ENCODE measurements at places on chromosomes 13 and 19.

- DNase-seq: no peak
Measured at GRCh38 chr13:80465321-80465720, 124.4 kb upstream of the SPRY2 start.

GRCh38 chr19:50877338-50877737, 4.1 kb downstream of the KLK2 start:
- DNase-seq: no peak

DNA sequence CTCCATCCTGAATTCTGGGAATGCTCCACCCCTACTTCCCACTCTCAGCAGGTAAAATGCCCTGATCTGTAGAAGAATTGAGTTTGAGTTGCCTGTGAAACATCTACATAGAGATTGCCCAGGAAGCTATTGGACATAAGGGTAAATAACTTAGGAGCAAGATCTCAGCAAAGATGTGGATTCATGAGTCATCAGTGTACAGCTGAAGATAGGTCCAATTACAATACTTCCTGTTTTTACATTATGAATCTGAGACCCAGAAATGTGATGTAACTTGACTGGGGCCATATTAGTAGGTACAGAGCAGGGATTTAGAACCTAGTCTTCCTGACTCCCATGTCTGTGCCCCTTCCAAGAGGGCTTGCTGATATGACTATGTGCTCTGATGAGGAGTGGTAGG, 79.4 kb upstream of the FNDC3A start:
- peak; percentile 48 for DNase-seq

GRCh38 chr19:1794424-1795172, 17.5 kb downstream of the ATP8B3 start:
- no peak for DNase-seq

- no peak for DNase-seq
Measured at GRCh38 chr13:49645451-49645850, 17.1 kb downstream of the ARL11 start.

DNA sequence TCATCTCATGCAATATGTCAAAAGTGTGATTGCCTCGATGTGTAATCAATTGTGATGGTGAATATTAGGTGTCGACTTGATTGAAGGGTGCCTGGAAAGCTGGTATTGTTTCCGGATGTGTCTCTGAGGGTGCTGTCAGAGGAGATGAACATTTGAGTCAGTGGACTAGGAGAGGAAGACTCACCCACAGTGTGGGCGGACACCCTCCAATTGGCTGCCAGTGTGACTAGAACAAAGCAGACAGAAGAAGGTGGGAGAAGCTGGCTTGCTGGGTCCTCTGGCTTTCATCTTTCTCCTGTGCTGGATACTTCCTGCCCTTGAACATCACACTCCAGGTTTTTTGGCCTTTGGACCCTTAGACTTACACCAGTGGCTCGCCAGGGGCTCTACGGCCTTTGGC, 15.5 kb upstream of the CABP5 start:
- DNase-seq: no peak

DNA sequence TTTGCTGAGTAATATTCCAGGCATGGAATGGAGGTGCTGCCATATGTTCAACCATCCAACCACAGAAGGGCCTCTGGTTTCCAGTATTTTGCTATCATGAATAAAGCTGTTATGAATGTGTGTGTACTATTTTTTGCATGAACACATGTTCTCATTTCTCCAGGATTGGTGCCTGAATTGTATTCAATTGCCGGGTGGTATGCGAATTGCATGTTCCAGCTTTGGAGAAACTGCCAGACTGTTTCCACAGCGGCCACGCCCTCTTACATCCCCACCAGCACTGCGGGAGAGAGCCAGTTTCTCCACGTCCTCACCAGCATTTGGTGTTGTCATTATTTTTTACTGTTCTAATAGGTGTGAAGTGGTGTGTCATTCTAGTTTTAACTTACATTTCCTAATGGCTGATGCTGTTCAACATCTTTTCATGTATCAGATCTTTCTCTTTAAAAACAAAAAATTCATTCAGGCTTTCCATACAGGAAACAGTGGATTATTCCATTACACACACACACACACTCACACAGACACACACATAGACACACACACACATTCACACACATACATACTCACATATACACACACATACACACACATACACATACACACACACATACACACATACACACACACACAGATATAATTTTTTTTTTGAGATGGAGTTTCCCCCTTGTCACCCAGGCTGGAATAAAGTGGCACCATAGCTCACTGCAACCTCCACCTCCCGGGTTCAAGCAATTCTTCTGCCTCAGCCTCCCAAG, 154.1 kb downstream of the PTPRS start:
- peak; percentile 14 for DNase-seq

GRCh38 chr13:35479706-35480105, 3.2 kb upstream of the MAB21L1 start:
- DNase-seq: no peak

DNA sequence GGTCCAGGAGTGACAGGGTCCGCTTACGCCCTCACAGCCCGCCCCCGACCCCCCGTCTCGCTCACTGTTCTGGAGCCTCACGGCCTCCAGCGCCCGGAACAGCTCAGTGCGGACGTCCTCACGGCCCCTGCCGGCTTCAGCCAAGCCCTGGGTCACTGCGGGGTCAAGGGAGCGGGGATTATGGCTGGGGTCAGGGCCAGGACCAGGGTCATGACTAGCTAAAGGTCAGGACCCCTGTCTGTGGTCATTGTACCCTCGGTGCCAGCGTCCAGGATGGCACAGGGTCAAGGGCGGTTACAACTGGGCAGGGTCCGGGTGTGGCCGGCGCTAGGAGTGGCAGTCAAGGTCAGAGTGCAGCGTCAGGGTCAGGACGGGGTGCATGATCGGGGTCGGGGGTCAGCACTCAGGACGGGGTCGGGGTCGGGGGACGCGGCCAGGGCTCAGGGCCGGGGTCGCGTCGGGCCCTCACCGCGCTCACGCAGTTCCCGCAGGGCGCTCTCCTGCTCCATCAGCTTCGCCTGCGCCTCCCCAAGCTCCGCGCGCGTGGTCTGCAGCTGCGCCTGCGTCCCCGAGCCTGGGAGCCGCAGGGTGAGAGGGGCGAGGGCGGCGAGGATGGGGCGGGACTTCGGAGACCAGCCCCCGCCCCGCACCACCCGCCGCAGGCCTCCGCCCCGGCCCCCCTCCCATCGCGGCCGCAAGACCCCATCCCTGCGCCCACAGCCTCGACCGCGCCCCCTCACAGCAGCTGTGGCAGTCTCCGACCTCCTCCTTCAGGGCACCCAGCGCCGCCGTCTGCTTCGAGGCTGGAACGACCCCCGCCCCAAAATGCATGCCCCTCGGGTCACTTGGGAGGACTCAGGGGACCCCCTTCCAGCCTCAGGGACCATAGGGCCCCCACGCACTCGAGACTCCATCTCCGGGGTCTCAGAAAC, 1.4 kb downstream of the CLEC4G start:
- DNase-seq: no peak

- DNase-seq: no peak
Measured at GRCh38 chr19:5466814-5467291, 11.6 kb downstream of the ZNRF4 start.

DNA sequence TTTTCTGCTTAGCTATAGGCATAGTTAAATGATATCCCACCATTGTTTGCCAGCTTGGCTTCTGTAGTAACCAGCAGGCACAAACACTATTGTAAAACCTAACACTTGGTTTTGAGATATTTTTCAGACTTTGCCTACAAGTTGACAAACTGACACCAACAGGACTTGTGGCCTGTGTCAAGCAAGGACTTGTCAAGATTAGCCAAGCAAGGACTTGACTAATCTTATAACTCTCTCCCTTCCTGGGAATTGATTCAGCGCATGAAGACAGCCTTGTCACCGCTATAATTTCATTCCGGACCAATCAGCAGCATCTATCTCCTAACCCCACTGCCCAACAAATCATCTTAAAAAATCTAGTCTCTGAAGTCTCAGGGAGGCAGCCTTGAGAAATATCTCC, 72.7 kb upstream of the SLITRK1 start:
- no peak for DNase-seq

Measured in brain microvascular endothelial cell (primary cell).